Metanephros (tissue), 2 donors: ENCODE measurements at places on chromosomes 2 and 18. TPM values are rescaled to one million over a fixed set of nuclear protein-coding genes. Genes with fewer than 3 reads are reported as not detected.

Gene CFAP53
- total RNA-seq: 1.1 TPM

Gene SRD5A2
- 0.06 TPM for total RNA-seq

Gene LOXL3
- total RNA-seq: 10.0 TPM

Gene TMEM163
- total RNA-seq: 0.64 TPM

Gene TCF23
- 0.35 TPM for total RNA-seq

Gene BOD1L2
- total RNA-seq: not detected

Gene RRM2
- 26.7 TPM for total RNA-seq

Gene SERPINB3
- total RNA-seq: not detected

Gene STK39
- total RNA-seq: 15.3 TPM

Gene BCL2
- 39.3 TPM for total RNA-seq

Gene APOB
- 0.82 TPM for total RNA-seq

Gene ICOS
- 0.23 TPM for total RNA-seq

Gene WIPF1
- total RNA-seq: 26.4 TPM

Gene FHOD3
- total RNA-seq: 44.5 TPM

Gene ATOH8
- total RNA-seq: 24.5 TPM

Gene DSC2
- total RNA-seq: 19.8 TPM

Gene AGBL5
- 31.6 TPM for total RNA-seq

Gene LYG1
- 1.1 TPM for total RNA-seq

Gene GRP
- total RNA-seq: 2.3 TPM

Gene UGT1A3
- not detected for total RNA-seq

Gene POTEC
- not detected for total RNA-seq

Gene NAT8
- 12.0 TPM for total RNA-seq

Gene NOSTRIN
- total RNA-seq: 25.3 TPM

Gene MYCN
- total RNA-seq: 25.7 TPM

Gene IL1A
- total RNA-seq: 0.41 TPM

Gene MERTK
- 17.3 TPM for total RNA-seq

Gene PAIP2B
- total RNA-seq: 15.8 TPM

Gene SLC39A10
- total RNA-seq: 46.1 TPM

Gene CD8A
- total RNA-seq: 0.47 TPM

Gene SPP2
- not detected for total RNA-seq

Gene ACTG2
- 2.6 TPM for total RNA-seq

Gene SERPINB7
- 0.29 TPM for total RNA-seq

Gene SNED1
- 35.0 TPM for total RNA-seq

Gene ARHGEF33
- 4.1 TPM for total RNA-seq

Gene AOX1
- total RNA-seq: 2.8 TPM

Gene GNLY
- total RNA-seq: not detected

Gene CFAP221
- total RNA-seq: 15.8 TPM

Gene CNTNAP5
- total RNA-seq: 0.58 TPM

Gene ROCK2
- 45.0 TPM for total RNA-seq

Gene CELF4
- total RNA-seq: 4.3 TPM

Gene ZEB2
- total RNA-seq: 240 TPM

Gene CEBPZOS
- 28.0 TPM for total RNA-seq

Gene GPR39
- 4.3 TPM for total RNA-seq

Gene ST8SIA3
- 0.06 TPM for total RNA-seq

Gene ACKR3
- 33.7 TPM for total RNA-seq

Gene UGT1A5
- not detected for total RNA-seq

Gene GULP1
- 59.0 TPM for total RNA-seq

Gene ASB18
- 2.0 TPM for total RNA-seq
